Endothelial cell (in vitro differentiated cells): ENCODE measurements at places on chromosomes 5 and 9. TPM values are rescaled to one million over a fixed set of nuclear protein-coding genes. Genes with fewer than 3 reads are reported as not detected.

DNA sequence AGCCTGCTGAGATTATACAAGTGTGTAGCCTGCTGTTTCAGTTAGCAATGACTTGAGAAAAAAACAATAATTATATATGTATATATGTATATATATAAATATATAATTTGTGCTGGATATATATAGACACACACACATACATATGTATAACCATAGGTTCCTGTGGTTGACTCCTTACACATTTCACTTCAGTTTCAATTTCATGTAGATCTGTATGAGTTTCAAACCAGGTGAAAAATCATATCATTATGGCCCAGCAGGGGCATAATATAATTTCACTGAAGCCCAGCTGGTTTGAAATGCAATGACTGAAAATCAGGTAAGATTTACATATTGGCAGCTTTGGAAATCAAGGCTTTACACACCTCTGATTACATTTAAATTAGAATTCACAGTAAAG is 690.4 kb upstream of the CDH18 start:
- DNase-seq: no peak

- no peak for DNase-seq
These were observed 15.7 kb downstream of the DAB2 start for GRCh38 chr5:39409033-39409432.

DNA sequence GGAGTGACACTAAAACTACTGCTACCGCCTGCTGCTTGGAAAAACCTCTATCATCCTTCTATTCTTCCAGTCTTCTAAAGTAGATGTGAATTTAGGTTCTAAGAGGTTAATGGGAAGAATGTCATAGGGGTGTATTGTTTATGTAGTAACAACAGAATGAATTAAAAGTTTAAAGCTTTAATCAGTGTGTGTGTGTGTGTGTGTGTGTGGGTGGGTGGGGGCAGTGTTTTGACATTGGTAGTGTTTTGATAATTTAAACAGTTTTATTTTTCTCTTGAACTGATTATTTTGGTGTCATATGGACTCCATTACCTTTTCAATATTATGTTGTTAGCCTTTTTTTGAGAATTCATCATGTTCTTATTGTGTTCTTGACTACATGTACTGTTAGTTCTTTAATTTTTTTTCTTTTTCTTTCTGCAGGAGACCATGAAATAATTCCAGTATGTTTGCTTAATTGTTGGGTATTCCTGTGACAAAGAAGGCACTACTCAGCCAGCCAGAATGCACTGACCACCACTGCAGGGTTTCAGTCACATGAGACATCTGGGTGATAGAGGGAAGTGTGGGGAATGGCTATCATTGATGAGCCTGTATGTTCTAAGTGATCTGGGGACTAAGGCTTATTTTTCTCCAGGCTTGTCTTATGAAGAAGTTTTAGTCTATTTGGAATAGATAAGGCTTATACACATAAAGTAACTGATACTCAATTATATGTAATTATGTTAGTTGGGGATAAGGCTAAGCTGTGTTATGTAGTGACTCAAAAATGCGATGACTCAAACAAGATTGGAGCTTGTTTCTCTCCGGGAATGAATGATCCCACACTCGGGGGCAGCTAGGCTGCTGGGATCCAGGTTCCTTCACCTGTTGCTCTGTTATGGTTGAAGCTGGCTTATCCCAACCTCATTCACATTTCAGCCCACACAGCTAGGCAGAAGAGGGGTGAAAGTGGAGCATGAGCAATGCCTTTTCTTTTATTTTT is 50.2 kb upstream of the ACTBL2 start:
- DNase-seq: no peak

- no peak for DNase-seq
These were observed 2112.9 kb upstream of the WWC1 start for GRCh38 chr5:166178411-166179080.

DNA sequence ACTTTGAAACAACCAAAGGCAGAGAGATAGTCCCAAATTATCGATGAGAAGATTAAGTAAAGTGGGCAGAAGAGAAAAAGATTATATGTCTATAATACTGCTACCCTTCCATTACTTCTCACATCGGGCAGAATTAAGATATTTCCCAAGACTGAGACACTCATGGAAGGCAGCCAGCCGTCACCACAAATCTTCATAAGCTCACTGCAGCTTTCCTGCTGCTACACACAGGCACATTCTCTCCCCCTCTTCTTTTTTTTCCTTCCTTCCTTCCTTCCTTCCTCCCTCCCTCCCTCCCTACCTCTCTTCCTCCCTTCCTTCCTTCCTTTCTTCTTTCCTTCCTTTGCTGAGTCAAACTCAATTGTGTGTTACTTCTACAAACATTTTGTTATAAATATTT is 58.7 kb upstream of the SPATA31C2 start:
- DNase-seq: no peak

- no peak for DNase-seq
These were observed 9.5 kb downstream of the KCNV2 start for GRCh38 chr9:2726650-2727340.

DNA sequence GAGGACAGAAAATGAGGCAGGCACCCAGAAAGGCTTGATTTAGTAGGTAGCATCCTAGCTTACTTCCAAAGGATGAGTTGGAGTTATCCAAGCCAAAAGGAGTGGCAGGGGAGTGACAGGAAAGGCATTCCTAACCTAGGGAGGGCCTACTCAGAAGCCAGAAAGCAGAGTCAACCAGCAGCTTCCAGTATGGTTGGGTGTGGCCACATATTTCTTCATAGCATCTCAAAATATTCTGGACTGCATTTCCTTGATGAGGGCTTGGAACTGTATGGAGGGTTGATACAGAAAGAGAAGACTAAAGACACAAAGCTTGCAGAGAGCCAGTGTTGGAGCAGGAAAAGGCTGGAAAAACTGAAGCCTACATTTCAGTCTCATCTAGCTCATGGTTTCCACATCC is 656.8 kb upstream of the DMAC1 start:
- DNase-seq: no peak

GRCh38 chr9:131125038-131125287 is 423 bp upstream of the NUP214 start:
- DNase-seq: no peak

GRCh38 chr5:157540707-157541446 is 34.7 kb downstream of the ADAM19 start:
- DNase-seq: peak; percentile 43

DNA sequence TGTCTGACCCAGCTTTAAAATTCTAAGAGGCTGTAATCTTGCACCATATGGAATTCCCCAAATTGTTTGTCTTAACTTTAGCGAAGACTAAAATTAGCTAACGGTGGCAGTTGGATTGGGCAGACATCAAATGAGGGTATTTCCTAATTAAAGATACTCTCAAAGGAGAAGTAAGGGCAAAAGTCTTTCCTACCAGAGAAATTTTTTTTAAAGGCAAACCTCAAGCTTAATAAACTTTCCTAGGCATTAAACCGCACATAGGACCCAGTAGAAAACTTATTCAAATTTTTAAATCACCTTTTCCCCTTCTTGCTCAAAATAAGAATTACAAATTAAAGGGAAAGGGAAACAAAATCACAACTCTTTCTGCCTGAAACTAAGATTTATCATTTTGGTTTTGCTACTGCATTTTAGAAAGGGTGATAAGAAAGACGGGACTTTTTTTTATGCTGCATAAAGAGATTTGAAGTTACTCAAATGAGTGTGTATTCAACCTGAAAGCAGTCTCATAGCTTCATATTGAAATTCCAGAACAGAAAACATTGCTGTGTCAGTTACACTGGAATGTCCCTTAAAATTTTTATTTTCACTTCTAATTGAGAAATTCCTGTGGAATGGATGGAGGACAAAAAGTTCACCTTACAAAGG is 189.1 kb upstream of the PTGER4 start:
- DNase-seq: no peak

DNA sequence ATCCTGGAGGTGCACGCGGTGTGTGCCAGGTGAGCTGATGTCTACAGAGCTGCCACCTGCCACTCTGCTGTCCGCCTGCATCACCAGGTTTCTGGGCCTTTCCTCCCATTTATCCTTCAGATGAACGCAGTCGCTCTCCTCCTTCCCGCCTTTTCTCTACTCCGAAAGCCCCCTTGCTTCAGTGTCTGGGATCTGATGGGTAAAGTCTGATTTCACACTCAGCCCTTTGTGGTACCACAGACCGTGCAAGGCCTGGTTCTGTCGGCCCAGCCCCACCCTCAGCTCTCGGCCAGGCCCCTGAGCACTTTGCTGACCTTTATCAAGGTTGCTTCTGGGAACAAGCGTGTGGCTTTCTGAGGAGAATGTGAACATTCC is 32.5 kb downstream of the GLT6D1 start:
- no peak for DNase-seq

GRCh38 chr5:59040024-59040803 is 457.3 kb downstream of the RAB3C start:
- DNase-seq: no peak

DNA sequence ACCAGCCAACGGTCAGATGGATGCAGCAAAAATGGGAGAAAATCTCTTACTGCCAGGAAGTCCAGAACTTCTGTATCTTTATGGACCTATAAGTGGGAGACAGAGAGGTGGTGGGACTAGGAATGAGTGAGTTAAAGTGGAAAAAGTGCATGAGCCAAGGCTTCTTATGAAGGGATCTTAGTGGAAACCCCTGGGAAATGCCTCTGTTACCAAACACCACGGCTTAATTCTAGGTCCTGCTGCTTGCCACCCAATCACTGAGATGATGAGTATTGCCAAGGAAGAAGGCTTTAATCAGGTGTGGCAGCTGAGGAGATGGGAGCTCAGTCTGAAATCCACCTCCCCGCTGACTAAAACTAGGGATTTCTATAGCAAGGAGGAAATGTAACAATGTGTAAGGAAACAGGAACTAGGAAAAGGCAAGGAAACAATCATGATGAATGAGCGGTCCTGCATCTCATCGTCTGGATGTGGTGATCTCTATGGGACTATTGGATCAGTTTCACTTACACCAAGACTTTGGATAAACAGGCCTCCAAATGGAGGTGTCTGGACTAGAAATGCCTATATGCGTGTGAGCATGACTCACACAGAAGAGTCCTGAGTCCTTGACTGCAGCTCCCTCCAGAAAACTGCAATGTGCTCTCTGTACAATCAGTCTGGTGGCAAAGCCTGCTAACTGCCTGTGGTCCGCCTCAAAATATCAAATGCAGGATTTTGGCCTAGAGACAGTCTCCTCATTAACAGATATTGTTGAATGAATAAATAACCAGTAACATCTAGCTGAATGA is 98.2 kb upstream of the PRR16 start:
- DNase-seq: no peak

- DNase-seq: no peak
These were observed 18.6 kb upstream of the IFNB1 start for GRCh38 chr9:21096172-21096900.

DNA sequence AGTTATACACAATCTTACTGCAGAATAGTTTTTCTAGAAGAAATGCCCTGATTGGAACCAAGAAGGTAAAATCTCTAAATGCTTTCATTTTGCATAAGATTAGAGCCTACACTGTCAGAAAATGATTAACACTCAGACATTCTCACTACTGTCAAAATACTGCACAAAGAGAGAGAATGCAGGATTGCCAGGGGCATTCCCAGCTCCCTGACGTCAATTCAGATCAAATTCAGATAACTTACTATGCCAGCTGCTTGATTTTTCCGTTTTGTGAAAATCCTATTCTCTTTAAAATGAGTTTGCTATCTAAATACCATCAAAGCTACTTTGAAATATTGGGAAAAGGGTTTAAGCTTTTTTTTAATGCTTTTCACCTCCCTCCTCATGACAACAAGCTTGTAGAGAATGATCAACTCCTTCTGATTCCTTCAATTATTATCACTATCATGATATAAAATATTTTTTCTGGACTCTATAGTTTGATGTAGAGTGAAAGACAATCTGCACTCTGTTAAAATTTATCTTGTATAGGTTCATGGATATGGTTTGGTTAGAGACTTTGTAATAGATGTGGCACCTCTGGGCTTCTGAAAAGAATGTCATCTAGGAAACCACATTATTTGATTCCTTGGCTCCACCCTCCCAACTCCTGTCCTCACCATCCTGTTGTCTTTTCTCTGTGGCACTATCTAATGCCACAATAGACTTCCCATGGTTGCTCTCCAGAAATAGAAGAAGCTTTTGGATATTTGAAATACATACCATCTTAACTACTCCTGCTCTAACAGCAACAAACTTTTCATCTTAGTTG is 407.7 kb downstream of the PDE4D start:
- DNase-seq: no peak

DNA sequence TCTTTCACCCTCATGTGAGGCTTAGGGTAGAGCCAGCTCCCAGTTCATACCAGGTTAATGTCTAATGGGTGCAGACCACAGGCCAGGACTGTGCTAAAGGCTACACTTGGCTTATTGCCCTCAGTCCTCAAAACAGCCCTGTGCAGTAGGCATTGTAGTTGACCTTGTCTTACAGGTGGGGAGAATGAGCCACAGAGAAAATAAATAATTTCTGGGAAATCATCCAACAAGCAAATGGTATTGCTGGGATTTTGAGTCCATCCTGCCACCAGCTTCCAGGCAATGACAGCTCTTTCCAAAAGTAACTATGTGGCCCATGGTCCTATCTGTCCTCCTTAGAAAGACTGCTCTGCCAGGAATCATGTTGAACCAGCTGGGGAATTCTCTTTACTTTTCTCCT is 450.0 kb downstream of the GADD45G start:
- no peak for DNase-seq

DNA sequence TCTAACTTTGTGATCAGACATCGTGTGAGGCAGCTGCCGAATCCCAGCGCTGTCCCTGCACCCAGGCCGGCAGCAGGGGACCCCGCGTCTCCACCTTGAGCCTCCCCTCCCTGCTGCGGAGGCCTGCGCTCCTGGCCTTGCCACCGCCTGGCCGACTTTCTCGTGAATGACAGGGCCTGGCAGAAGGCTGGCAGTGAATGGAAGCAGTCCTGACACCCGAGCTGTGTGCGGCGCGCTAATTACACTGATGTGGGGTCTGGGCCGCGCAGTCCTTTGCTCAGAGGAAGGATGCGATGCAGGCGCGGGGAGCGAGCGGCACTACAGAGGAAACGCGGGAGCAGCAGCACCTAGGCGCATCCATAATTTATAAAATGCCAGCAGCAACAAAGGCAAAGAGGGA is 40.3 kb downstream of the POU4F3 start:
- DNase-seq: no peak

DNA sequence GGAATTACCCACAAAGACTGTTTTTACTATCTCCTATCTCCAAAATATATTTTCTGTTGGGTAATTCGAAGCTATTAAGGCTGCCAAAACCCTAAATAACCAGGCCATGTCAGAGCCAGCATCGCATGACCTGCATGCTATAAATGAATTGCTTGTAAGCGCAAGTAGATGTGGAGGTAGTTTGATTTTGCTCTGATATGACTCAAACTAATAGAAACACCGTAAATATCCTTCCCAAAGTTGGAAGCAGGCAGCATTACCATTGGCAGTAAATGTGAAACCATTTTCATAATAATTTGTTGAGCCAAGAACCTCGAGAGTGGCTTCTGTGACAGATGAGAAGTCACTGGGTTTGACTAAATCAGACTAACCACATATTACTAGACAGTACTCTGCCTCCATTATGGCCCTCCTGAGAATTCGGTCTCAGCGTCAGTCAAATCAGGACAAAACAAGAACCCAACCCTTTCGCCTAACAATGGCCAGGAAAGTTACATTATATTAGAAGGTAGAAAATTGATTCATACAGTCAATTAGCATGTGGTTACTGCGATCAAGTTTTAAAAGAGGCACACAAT is 289.8 kb downstream of the SPOCK1 start:
- no peak for DNase-seq

- DNase-seq: no peak
These were observed 265.5 kb downstream of the NDUFS4 start for GRCh38 chr5:53825926-53826325.

- no peak for DNase-seq
These were observed 344.1 kb downstream of the TMEM38B start for GRCh38 chr9:106038266-106039001.

LEAP2 gene
- 0.82 TPM for total RNA-seq

NUTM2F gene
- not detected for total RNA-seq

TEX48 gene
- total RNA-seq: not detected

IL17B gene
- total RNA-seq: not detected
